ENCODE measurements at places on chromosomes 16 and 17.

DNA sequence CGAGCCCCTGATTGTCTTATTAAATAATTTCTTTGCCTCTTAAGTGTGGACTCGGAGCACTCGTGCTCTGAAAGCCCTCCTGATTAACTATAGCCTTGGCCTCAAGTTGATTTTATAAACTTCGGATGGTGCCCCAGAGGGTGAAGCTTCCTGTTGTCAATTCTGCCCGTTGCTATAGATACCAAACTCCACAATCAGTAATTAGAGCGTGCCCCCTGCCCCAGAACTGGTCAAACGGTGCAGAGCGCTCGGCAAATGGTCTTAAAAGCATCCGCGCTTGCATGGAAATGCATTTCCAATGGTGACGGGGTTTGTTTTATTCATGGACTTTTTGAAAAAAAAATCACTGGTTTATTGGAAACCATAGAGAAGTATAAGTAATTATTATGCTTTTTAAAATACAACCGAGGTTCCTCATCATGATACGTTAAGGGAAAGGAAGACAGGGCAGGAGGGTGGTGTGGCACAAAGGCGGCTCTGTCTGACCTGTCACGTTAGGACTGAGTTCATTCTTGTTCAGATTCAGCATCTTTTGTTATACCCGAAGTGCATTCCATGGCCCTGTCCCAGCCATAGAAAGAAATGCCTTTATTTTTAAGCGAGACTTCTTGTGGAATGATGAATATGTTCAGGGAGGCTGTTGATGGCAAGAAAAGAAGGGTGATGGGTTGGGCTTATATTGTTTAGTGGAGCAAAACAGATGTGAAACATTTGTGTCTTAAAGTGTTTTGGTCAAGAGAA is 476.4 kb downstream of the MAF start:
- DNase-seq: no peak

DNA sequence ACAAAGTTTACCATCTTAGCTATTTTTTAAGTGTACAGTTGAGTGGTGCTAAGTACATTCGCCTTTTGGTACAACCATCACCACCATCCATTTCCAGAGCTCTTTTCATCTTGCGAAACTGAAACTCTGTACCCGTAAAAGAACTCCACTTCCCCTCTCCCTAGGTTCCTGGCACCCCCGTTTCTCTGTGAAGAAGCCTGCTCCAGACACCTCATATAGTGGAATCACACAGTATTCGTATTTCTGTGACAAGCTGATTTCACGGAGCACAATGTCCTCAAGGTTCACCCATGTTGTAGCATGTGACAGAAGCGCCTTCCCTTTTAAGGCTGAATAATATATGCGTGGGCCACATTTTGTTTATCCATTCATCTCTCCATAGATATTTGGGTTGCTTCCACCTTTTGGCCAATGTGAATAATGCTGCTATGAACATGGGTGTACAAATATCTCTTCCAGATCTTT is 54.2 kb upstream of the MAP3K14 start:
- no peak for DNase-seq

GRCh38 chr16:50804290-50804907 is 62.5 kb downstream of the CYLD start:
- no peak for DNase-seq

DNA sequence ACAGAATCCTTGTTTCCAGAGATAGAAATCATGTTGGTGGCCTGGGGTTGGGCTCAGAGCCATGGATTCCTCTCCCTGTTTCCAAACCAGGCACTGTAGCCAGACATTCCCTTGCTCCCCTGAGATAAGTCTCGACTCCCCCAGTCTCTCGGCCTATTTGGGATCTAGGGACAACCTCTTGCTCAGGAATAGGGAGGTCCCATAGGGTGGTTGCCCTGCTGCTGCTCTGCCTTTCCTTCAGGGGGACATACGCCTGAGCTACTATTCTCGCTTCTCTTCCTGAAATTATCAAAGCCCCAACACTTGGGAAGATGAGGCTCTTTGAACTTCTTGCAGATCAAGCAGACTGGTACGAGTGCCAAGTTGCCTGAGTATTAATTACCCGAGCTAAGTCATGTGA is 58.0 kb downstream of the TBX4 start:
- DNase-seq: no peak

DNA sequence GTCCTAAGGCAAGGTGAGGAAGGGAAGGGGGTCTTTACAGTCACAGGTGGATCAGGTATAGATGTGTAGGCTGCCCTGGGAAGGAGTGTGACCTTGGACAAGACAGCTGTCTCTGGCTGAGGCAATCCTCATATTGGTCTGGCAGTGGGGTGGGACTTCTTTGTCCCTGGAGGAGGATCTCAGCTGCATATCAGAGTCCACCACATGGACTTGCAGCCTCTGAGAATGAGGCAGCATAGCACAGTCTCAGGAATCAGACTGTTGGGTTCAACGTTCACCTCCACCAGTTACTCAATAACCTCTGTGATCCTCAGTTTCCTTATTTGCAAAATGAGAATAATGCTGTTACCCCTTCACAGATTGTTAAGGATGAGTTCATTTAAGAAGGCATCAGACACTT is 33.4 kb downstream of the ACSM2A start:
- no peak for DNase-seq

DNA sequence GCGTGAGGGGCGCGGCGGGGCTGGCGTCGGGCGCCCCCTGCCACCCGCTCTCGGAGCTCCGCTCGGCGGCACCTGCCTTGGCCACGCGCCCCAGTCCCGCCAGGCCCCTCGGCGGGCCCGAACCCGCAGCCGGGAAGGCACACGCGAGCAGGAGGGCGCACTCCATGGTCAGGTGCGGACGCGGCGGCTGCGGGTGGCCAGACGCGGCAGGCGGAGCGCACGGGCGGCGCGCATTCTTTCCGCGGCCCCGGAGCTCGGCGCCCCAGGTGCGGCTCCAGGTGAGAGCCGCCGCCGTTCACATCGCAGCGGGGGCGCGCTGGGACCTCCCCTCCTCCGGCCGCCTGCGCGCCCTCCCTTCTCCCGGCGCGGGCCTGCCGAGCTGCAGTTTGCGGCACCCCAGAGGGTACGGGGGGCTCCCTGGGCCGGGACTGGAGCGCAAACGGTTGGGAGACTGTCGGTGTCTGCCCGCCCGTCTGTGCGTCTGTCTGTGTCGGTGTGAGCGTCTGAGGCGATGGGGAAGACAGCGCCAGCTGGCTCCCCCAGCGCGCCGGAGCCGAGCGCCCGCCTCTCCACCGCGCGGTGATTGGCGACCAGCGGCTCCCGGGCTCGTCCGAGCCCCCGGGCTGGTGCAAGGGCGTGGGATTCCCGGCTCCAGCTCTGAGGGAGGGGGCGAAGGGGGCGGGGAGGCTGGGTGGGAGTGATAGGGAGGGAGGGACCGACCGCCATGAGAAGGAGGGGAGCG is at the start of gene ADAMTS18:
Gene ADAMTS18 (minus strand): TSS at position 505 of the 742 bp plus-strand sequence. CDS start 339 bp downstream, at position 166.
- no peak for DNase-seq

DNA sequence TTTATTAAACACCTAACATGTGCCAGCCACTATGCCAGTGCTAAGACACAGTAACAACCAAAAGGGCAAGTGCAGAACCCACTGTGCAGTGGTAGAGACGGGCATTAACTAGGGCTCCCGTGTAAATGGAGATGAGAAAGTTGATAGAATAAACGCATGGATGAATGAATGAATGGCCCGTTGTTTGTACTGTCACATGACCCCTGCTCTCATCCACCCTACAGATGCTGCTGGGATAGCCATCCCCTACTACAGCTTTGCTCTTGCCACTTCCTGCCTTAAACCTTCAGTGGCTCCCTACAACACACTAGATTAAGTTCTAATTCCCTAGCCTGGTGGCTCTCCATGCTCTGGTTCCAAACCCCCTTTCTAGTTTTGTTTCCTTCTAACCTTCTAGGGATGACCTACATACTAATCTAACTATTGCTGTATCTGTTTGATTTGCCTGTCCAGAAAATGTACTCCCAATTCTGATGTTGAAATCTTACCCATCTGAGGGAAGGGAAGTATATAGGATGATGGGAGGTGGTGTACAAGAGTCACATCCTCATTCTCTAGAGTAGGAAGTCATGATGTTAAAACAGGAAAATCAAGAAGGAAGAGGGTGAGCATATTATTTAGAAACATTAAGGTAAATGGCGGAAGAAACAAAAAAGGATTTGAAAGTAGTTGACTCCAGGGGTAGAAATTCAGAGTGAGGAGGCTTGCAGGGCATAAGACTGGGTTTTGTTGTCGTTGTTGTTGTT is 11.4 kb upstream of the TNRC6C start:
- DNase-seq: no peak

- no peak for DNase-seq
Measured at GRCh38 chr17:69575346-69575761, 160.9 kb downstream of the MAP2K6 start.

DNA sequence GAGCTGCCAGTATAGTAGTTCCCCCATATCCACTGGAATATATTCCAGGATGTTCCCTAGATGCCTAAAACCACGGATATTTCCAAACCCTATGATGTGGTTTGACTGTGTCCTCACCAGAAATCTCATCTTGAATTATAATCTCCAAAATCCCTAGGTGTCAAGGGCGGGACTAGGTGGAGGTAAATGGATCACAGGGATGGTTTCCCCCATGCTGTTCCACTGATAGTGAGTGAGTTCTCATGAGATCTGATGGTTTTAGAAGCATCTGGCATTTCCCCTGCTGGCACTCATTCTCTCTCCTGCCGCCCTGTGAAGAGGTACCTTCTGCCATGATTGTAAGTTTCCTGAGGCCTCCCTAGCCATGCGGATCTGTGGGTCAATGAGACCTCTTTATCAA is 168.6 kb downstream of the MAF start:
- DNase-seq: no peak

DNA sequence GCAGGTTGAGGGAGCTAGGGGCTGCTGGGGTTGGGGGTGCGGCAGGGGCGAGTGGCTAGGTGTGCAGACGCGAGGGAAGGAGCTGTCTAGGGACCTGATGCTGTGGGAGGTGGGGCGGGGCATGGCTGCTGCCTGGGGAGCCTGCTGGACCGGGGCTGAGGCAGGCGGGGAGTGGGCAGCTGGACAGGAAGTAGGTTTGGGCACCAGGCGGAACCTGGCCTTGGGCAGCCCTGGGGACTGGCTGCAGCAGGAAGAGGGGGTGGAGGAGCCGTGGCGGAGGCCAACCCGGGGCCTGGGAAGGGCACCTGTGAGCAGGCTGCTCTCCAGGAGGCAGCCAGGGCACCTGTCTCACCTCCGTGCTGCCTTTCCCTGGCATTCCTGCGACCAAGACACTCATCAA is 5.9 kb upstream of the DNASE1L2 start:
- DNase-seq: no peak

- DNase-seq: no peak
Measured at GRCh38 chr17:3917391-3917931, 1.2 kb upstream of the P2RX1 start.

DNA sequence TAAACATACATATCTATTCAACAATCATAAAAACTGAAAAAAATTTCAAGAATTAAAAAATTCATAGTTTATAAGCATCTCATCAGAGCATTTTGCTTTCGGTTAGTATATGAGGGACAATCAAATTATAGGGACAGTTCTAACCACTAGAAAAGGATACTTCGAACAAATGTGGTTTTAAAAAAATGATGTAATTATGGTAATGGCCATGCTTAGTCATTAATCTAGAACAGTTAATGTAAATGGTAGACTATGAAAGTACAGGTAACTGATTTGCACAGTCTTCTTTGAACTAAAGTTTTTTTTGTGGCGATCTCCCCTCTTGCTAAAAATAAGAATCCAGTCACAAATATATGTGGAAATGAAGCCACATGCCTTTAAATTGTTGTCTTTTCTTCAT is 63.5 kb upstream of the PHOSPHO1 start:
- DNase-seq: no peak

GRCh38 chr17:47072886-47073285 is 93.8 kb upstream of the RPRML start:
- no peak for DNase-seq

All from activated T-cell treated with anti-CD3 and anti-CD28 coated beads for 48 hours (primary cell).